Left hindlimb (tissue), 1 donor: ENCODE measurements at places on chromosomes 16 and 17.
A peak's percentile ranks its signal among the peaks of the same experiment; 100 is the strongest.

DNA sequence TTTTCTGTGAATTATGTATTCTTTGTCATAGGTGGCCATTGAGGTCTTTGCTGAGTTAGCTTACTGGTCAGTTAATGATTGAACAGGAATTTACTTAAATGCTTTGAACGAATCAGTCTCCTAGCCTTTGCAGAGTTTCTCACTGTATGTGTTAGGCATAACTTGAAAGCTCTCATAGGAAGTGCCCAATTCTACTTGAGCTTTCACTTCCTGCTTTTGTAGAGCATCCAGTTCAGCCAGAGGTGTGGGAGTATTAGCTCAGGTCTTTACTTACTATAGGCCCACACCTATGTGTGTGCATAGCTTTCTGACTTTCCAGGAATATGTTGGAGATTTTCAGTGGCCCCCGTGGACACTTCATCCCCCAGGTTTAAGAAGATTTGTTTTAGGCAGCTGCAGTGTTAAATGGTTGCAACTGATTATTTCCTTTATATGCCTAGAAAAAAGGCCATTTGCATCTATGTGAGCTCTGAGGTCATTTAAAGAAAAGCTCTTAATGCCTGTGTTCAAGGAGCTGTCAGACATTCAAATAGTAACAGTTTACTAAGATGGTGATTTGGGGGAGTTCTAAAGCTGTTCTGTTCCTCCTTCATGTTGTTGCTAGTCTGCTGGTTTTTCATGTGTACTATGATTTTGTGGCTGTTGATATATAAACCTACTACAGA is 62.3 kb downstream of the PHKB start:
- no peak for DNase-seq

DNA sequence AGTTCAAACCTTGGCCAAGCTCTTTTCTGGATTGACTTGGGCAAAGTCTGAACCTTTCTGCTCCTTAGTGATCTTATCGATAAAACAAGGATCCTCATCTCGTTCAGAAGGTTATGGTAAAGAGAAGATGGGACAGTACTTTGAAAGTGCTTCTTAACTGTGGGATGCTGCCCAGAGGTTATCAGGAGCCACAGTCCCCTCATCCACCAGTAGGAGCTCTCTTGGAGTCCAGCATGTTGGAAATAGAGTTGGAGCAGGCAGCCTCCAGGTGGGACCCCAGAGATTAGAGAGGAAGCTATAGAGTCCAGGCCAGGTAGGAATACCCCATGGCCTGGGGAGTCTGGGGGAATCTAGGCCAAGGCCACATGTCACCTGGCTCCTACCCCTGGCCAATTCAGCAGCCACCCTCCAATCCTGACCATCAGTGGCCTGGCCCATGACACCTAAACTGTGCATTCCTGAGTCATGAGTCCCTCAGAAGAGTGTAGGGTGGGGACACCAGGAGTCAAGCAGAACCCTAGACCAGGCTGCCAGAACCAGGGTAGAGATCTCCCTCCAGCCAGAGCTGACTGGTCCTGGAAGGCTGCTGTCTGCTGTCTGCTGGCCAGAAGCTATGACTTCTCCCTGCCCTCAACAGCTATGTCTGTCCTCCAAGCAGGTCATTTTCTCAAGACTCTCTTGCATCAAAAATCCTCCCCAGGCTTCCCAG is 144.3 kb downstream of the AIPL1 start:
- DNase-seq, result no peak

GRCh38 chr17:9702914-9703780 is 57.8 kb downstream of the USP43 start:
- no peak for DNase-seq

- no peak for DNase-seq
Measured at GRCh38 chr16:86011532-86011931, 112.6 kb downstream of the IRF8 start.

- DNase-seq, result no peak
Measured at GRCh38 chr17:39261286-39261685, 35.5 kb upstream of the STAC2 start.

GRCh38 chr17:69581061-69581961 is 166.8 kb downstream of the MAP2K6 start:
- DNase-seq, result peak; percentile 37

GRCh38 chr17:80998748-80999535 is 7.3 kb downstream of the CHMP6 start:
- peak; percentile 26 for DNase-seq

- DNase-seq, result no peak
Measured at GRCh38 chr17:36532435-36532975, 2.2 kb downstream of the MYO19 start.

DNA sequence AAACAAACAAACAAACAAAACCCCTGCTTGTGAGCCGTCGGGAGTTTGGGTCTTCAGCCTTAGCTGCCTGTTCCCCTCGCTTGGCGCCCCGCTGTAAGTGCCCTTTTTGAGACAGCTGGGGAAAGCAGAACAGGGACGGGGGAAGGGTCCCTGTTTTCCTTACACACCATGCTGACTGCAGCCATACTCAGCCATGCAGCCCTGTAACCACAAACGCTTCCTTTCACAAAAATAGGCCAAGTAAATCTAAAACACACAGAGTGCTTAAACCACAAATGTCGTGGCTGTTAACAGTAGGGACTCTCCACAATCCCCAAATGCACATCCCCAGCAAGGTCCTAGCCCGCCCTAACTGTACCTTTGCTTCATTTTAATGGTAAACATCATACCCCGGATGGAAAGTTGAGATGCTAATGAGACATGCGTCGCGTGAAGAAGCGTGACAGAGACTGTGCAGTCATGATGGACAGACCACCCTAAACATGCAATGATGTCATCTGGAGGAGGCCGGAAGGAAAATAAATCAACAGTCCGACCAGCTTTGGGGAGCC is 129.9 kb downstream of the MGAT5B start:
- no peak for DNase-seq

- DNase-seq, result no peak
Measured at GRCh38 chr17:60959696-60960095, 282.0 kb downstream of the BCAS3 start.

GRCh38 chr16:12539185-12539929 is 264.3 kb downstream of the CPPED1 start:
- no peak for DNase-seq

DNA sequence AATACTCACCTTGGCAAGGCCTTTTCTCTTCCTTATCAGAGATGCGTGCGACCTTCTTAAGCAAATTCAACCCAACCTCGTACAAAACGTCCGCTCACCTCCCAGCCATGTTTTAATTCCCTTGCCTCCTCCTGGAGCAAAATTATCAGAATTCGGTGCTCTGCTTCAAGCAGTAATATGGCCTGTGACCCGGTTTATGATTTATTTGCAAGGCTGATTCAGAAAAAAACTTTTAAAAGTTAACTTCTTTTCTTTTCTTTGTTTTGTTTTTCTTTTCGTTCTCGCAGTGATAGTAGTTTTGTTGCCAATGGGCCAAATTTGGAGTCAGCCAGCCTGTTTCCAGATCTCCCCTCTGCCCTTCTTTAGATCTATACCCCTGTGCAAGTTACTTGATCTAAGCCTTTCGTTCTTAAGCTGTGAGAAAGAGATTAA is at the start of gene PHLPP2:
TSS of gene PHLPP2 (minus strand) at position 382 of the 432 bp plus-strand sequence. CDS start 9,906 bp downstream, outside the sequence.
- DNase-seq, result no peak

- no peak for DNase-seq
Measured at GRCh38 chr16:67283039-67283825, 3.9 kb downstream of the PLEKHG4 start.

DNA sequence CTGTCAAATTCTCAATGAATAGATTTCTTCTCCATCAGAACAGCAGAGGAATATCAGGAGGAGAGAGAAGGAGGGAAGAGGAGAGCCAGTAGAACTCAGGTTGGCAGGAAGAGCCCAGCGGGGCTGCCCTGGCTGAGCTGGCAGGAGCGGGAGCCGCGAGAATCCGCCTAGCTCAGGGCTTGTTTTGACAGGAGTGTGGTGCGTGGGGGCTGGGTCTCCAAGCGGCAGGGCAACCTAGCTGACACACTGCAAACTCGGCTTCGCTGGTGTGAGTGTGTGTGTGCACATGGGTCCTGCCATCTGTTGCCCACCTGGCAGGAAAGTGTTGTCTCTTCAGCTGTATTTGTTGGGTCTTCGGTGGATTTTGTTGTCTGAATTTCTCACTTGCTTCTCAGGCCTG is 27.9 kb upstream of the BCAR1 start:
- DNase-seq, result no peak

GRCh38 chr17:6711081-6711674 is 2.0 kb downstream of the SLC13A5 start:
- DNase-seq, result no peak
